ENCODE measurements at places on chromosomes 5 and 9. TPM values are rescaled to one million over a fixed set of nuclear protein-coding genes. Genes with fewer than 3 reads are reported as not detected.

DIPK1B gene
- total RNA-seq, result 182 TPM

IGIP gene
- 4.9 TPM for total RNA-seq

ARL15 gene
- total RNA-seq, result 51.0 TPM

PCDHB14 gene
- 0.98 TPM for total RNA-seq

CREB3 gene
- 51.3 TPM for total RNA-seq

BRD3OS gene
- total RNA-seq, result 19.9 TPM

FAM151B gene
- total RNA-seq, result 1.6 TPM

CD74 gene
- total RNA-seq, result 0.98 TPM

IL7R gene
- total RNA-seq, result 3.6 TPM

GABRP gene
- 1.1 TPM for total RNA-seq

TLX3 gene
- total RNA-seq, result not detected

GGTA1 gene
- 0.65 TPM for total RNA-seq

SLC6A18 gene
- total RNA-seq, result not detected
